ENCODE measurements at places on chromosomes 1 and 21.
A peak's percentile ranks its signal among the peaks of the same experiment; 100 is the strongest.

DNA sequence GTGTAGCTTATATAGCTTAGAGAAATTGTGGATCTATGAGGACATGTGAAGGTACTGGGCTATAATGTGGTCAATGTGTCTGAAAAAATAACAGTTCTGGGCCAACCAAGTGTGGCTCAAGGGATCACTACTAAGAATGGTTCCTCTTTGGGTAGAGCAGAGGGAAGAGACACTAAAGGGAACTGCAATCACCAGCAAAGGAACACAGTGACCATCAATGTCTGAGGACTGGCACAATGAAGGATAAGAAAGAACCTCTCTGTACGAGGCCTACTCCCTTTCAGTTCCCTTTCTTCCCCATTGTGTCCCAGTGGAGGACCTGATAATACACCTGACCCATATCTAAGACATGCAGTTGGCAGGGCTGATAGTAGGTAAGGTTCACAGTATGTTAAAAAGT lies 89.9 kb upstream of the JAK1 start:
- no peak for DNase-seq

DNA sequence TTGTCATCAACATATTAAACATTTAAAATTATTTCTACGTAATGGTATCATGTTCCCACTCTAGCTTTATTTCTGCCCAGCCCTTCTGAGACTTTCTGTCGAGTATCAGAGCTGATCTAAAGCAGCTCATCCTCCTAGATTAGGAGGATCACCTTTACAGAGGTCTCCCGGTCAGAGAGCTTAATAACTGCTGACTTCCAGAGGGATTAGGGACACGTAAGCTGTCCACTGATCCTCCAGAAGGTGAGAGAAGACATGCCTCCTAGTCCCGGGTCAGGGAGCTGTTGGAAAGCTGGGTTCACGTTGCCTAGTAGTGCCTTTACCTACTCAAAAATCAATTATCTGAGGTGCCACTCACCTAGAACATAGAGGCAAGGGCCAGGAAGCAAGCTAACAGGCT lies 31.2 kb upstream of the NADK start:
- DNase-seq: no peak

DNA sequence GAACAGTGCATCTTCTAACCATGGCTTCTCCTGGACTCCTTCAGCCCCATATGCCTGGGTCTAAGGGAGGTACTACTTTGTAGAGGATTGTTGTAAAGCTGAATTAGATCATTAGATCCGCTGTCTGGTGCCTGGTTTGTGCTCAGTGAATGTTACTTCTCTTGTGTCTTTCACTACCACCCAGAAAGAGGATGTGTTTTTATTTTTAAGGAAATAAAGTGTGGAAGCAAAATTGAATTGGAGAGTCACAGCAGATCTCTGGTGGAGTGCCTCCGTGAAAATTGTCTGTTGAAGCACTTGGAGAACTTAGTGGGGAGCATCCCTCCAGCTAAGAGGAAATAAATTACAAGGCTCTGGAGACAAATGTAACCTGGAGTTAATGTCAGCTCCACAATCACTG lies 101.8 kb upstream of the ARTN start:
- no peak for DNase-seq

GRCh38 chr1:224183591-224184312 lies 712 bp downstream of the DEGS1 start:
- peak; percentile 69 for DNase-seq

DNA sequence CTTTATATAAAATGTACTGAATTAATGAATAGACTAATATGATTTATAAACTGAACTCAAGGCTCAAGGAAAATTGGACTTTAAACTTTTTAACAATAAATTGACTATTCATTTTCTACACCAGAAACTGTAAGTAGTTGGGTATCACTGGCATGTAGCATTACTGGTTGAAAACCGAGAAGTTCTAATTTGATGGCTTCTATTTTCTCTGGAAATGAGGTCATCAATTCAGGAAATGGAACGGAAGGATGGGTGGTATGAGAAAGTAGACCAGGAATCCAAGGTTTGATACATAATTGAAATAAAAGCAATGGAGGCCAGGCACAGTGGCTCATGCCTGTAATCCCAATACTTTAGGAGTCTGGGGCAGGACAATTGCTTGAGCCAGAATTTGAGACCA lies 50.4 kb downstream of the RERE start:
- no peak for DNase-seq

DNA sequence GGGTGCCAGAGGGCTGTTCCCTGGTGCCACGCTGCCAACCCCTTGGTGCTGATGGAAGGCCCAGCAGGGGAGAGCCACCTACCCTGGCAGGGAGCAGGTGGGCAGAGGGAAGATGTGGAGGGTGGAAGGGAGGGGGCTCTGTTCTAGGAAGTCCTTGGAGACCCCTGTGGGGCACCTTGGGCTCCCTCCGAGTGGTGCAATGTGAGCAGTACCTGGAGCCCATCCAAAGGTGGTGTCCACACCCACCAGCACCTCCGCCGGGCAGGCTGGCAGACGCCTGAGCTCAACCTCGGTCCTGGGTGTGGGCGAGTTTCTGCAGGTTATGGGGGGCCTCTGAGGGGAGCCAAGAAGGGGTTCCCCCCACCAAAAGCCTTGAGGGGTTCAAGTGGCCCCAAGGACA lies 11.3 kb upstream of the DNMT3L start:
- DNase-seq: no peak

DNA sequence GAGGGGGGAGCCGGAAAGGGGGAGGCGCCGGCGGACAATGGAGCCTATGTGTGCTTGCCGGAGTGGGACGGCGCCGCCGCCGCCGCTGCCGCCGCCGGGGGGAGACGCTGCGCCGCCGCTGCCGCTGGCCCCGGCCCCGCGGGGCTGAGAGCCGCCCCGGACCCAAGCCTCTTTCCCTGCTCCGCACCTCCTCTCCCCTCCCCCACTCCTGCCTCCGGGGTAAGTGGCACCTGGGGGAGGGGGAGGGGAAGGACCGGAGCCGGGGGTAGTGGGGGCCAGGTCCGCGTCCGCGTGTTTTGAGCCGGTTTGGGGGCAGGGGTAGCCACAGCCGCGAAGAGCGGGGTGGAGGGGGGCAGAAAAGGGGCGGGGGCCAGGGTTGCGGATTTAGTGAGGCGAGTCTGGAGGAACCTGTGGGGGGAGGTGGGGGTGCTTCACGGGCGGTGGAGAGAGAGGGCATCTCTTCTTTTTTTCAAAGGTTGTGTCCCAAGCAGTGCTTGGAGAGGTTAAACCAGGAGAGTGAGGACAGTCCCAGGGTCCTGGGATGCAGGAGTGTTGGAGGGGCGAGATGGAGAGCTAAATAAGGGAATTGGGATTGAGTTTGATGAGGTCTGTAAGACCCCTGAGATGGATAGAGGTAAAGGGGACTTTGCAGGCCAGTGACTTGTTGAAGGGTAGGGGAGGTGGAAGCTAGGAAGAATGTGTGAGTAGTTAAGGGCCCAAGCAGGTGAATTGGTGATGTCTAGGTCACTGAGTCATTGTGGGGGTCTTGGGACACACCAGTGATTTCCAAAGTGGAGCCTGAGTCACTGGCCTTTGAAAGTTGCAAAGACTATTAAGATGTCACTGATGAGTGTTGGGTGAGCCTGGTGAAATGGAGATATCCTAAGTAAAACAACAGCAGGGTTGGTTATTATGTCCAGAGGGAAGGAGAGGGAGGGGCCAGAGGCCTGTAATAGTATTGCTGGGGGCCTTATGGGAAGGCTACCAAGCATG lies 59.1 kb downstream of the BCL9 start:
- no peak for DNase-seq

GRCh38 chr1:36884029-36884701 lies 150.2 kb downstream of the GRIK3 start:
- DNase-seq: no peak

DNA sequence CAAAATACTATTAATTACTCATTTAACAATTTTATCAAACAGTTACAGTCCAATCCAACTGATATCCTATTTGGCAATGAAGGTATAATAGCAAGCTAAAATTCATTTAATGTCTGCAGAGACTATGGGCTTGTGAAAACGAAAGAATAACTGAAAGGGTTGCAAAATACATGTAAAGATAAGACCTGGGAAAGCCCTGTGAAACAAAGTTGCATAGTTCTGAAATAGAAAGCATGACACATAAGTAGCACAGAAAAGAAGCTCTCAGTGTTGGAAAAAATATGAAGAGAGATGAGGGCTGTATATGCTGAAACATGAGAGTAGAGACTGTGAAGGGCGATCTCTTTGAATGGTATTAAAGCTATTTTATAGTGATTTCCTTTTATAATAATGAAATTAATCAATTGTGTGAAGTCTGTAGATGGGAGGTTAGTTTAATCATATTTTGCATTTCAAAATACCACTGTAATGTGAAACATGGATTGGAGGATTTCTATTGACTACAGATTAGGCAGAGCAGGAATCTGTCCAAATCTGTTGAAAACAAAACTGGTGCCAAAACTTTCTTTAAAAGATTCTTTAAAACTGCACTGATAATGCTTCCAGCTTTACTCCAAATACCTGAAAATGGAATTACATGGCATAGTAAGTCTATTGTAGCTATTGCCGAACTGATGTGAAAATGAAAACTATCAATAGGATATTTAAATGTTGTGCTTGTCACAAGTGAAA lies 1518.9 kb upstream of the B3GALT2 start:
- DNase-seq: no peak

- no peak for DNase-seq
Measured at GRCh38 chr1:85884372-85885035, 176.3 kb upstream of the ZNHIT6 start.

DNA sequence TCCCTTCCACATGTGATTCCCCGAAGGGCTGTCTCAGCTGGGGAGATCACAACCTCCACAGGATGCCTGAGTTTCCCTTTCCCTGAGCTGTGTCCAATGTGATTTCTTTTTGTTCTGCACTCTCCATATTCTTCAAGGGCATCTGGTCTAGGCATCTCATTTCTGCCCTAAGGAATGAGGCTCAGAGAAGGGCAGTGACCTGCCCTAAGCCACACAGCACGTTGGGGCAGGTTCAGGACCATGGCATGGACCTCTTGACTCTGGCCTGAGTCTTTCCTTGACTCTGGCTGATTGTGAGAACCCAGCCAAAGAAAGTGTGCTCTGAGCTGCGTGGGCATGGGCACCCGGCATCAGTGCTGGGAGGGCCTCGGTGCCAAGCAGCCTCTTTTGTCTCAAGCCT lies 590.3 kb downstream of the PTPRU start:
- no peak for DNase-seq

DNA sequence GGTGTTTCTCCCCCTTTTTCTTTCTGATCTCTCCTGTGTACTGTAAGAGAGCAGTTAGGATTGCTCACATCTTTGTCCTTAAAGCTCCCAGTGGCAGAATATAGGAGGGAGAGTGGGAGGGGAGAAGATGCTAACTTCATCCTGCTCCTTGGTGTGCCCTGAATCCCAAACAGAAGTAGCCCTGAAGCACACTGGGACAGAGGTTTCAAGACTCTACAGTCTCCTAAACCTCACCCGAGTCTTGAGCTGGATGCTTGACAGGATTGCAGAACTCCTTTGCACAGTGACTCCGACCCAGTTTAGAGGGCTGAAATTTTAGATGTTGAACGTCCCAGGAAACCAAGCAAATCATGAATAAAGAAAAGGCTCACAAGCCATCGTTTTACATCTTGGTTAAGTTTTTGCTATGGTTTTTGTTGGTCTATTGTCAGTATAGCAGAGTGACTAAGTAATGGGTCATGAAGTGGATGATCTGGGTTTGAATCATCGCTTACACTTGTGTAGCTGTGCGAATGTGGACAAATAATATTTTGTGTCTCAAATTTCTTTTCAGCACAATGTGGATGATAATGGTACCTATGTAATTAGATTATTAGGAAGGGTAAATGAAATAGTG lies 37.5 kb downstream of the XCL2 start:
- DNase-seq: no peak

DNA sequence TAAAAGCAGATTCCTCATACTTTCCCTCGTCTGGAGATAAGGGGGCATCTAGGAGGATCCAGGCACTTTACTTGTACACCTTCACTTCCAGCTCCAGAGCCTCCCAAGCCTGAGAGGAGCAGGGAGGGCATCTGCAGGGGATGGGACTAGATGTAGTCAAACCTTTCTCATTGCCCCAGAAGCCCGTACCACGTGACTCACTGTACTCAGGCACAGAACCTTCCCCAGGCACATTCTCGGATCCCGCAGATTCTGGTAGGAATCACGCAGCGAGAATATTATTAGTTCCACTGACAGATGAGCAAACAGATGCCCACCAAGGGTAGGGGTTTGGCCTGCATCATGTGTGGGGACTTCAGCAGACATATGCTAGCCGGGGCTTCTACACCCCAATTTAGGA lies 25.2 kb upstream of the TNR start:
- no peak for DNase-seq

GRCh38 chr1:200436436-200436835 lies 26.6 kb upstream of the ZNF281 start:
- DNase-seq: no peak

GRCh38 chr1:82185084-82185483 lies 384.4 kb downstream of the ADGRL2 start:
- DNase-seq: no peak

GRCh38 chr1:68223687-68224086 lies 8.6 kb downstream of the WLS start:
- DNase-seq: no peak

DNA sequence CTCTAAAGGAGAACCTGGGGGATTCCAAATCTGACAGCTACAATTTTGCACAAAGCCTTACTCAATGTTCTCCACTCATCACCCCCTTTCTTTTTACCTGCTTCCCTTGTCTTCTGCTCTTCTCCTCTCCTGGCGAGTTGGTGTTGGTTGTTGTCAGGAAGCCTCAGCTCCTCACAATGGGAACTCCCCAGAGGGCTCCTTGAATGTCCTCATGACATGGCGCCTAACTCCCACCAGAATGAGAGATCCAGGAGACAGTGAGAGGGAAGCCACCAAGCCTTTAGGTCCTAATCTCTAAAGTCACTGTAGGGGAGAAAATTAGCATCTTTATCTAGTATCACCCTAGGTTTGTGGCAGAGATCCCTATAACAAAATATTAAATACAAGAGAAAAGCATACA lies 87.8 kb downstream of the SLC16A1 start:
- no peak for DNase-seq

GRCh38 chr1:30353637-30354036 lies 369.7 kb downstream of the MATN1 start:
- no peak for DNase-seq

DNA sequence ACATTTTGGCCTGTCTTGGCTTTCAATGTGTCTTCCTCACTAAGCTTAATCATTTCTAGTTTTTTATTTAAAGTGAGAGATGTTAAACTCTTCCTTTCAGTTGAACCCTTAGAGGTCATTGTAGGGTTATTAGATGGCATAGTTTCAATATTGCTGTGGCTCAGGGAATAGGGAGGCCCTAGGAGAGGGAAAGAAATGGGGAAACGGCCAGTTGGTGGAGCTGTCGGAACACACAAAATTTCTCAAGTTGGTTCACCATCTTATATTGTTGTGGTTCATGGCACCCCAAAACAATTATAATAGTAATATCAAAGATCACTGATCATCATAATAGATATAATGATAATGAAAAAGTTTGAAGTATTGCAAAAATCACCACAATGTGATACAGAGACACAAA lies 31.4 kb upstream of the KAZN start:
- DNase-seq: no peak

Measured in stimulated activated CD4-positive, alpha-beta T cell treated with anti-CD3 and anti-CD28 coated beads, Interleukin-4, amount 100 ng/mL, for 1 hour (primary cell).